ENCODE measurements at places on chromosomes 5 and 9. TPM values are rescaled to one million over a fixed set of nuclear protein-coding genes. Genes with fewer than 3 reads are reported as not detected.

The DBN1 gene
- 273 TPM for polyA plus RNA-seq

The BTNL8 gene
- polyA plus RNA-seq: not detected

The FOXI1 gene
- polyA plus RNA-seq: not detected

The TAF11L10 gene
- not detected for polyA plus RNA-seq

Measured in spinal cord (tissue), 10 donors.